ENCODE measurements at places on chromosomes 4 and X.
A peak's percentile ranks its signal among the peaks of the same experiment; 100 is the strongest.

GRCh38 chr4:148238811-148239493, 203.3 kb downstream of the NR3C2 start:
- DNase-seq, result no peak

DNA sequence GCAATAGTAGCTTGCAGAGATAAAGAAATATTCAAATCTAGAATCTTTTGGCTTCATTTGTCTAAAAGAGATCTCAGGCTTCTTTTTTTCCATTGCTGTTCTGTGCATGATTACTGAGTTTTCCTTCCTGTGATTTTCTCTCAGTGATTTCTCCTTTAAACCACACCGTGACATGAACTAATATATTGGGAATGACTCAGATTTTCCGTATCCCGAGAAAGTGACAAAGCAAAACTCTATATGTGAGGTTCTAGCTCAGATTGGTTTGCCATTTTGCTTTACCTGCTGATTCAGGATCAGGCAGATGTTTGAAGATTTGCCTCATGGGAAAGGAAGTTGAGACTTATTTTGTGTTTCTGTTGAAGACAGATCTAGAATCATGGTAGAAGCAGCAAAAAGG, 59.4 kb downstream of the MTHFD2L start:
- no peak for DNase-seq

DNA sequence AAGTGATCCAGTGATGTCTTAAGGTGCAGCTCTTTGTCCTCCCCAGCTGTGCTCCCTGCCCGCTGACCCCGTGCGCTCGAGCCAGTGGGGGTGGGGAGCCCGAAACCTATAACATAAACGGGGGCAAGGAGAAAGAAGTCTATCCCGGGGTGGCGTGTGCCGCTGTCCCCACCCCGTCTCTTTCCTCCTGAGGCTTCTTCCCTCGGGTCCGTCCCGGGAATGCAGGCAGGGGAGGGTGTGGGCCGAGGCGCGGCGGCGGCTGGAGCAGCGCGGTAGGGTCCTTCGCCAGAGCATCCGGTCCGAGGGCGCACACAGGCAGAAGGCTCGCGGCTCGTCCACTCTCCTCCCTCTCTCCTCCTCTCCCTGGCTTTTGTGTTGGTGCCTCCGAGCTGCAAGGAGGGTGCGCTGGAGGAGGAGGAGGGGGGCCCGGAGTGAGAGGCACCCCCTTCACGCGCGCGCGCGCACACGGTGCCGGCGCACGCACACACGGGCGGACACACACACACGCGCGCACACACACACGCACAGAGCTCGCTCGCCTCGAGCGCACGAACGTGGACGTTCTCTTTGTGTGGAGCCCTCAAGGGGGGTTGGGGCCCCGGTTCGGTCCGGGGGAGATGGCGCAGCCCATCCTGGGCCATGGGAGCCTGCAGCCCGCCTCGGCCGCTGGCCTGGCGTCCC, at the start of gene RAB33A:
RAB33A (plus strand) TSS at position 517 of the 681 bp plus-strand sequence; CDS start at position 618, 101 bp downstream.
- no peak for DNase-seq

DNA sequence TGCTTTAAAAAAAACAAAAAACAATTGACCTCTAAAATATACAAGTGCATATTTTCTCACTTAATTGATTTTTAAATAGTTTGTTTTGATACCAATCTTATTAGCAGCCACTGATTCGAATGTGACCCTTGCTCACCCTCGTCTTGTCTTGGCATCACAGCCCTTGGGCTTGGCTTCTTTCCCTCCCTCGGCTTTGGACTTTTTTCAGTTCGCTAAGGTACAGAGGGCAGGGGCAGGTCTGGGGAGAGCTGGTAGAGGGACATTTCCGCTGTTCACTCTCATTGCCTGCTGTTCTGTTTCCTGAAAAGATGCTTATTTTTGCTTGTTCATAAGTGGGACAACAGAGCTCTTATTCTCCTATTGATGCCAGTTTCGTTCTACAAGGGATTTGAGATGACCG, 88.5 kb upstream of the RPS6KA3 start:
- no peak for DNase-seq

DNA sequence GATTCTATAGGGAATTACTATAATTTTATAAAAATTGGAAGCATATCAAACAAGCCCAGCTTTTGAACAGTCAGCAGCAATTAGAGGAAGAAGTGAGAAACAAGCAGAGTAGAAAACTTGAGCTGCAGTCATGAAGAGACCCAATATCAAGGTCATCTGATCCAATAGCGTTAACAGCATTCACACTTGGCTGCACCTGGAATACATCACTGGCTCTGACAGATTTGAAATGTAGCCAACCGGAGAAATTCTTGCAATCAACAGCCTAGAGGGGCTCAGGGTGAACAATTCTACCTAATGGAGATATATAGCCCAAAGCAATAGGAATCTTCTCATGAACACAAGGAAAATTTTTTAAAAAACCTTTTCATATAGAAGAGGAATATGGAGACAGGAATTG, 13.6 kb downstream of the DDX53 start:
- no peak for DNase-seq

DNA sequence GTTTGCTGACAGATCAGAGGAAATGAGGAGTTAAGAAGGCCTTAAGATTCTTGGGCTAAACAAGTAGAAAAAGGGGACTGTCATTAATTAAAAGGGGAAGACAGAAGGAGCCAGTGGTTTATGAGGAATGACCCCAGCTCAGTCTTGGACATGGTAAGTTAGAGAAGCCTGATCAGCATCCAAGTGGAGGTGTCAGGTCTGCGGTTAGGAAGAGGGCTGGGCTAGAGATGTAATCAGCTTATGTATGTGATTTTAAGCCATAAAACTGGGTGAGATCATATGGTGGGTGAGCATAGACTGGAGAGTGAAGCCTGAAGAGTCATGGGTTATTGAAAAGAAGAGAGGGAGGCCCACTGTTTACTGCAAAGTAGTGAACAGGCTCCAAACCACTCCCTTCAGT, 246.1 kb downstream of the NR3C2 start:
- no peak for DNase-seq

- DNase-seq, result no peak
Observed at GRCh38 chr4:113945906-113946305, 33.5 kb downstream of the ARSJ start.

- no peak for DNase-seq
Observed at GRCh38 chr4:184884883-184885282, 59.1 kb upstream of the ACSL1 start.

GRCh38 chr4:185914583-185915199, 102.7 kb upstream of the SORBS2 start:
- DNase-seq, result peak; percentile 55

GRCh38 chrX:40298572-40299479, 201.1 kb upstream of the BCOR start:
- DNase-seq, result no peak

DNA sequence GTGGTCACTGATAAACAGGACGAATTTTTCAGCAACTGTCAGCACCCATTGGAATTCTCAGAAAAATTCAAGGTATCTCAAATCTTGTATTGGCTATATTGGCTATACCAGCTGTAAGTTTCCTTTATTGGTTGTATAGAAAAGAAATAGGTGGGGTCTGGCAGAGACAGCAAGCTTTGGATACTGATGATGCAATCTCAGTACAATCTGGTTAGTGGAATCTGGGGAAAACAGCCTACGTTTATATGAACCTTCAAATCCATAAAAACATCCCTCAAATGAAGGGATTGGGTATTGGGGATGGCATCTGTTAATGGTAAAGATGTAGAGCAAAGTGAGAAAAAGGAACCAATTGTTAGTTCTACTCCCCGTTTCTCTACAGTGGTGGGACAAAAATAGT, 76.4 kb upstream of the MBNL3 start:
- no peak for DNase-seq

DNA sequence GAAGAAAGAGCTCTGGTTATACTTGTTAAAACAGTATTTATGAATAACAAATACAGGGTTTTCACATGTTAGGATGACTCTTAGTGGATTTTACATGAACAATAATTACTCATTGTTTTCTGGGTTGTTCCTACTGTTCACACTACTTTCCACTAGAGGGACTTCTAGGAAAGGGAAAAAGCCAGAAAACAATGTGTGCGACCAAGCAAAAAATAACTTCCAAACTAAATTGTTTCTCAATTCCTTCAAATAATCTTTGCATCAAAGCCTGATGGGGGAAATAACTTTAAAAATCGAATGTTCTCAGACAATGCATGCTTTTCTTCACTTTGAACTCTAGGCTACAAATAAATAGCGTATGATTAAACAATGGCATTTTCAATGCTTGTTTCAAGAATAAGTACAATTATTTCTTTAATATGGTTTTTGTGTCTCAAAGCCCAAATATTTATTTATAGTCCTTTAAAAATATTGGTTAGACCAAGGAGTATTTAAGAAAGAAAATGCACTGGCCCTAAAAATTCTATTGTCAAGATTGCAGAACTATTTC, 72.1 kb upstream of the ETNPPL start:
- DNase-seq, result peak; percentile 32

- DNase-seq, result no peak
Observed at GRCh38 chr4:178003098-178003657, 560.9 kb upstream of the AGA start.

- no peak for DNase-seq
Observed at GRCh38 chrX:43880425-43880824, 1.8 kb downstream of the MAOB start.

All from AG04450 (cell line).